ENCODE measurements at places on chromosomes 5 and 9.
A peak's percentile ranks its signal among the peaks of the same experiment; 100 is the strongest.

DNA sequence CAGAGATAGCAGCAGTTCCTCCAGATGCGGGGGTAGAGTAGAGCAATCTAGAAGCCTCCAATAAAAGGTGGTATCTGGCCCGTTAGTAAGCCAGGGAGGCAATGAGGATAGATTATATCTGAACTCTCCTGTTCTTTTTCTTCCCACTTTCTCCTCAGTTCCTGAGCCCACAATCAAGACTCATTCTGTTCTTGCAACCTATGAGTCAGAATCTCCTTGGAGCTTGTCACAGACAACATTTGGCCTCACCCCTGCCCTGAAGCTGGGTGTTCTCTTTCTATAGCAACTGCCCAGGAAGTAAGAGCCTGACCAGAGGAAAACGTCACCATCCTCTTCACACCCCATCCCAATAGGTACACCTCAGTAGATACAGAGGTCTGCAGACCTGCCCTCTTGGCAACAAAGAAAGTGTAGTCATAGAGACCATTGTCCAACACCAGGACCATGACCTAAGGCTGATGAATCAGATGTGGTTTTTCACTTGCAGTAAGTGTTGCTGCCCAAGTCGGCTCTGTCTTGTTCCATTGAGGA, 76.3 kb upstream of the PCA3 start:
- peak; percentile 41 for DNase-seq

GRCh38 chr5:134851307-134851923, 5.6 kb downstream of the C5orf24 start:
- peak; percentile 37 for DNase-seq

DNA sequence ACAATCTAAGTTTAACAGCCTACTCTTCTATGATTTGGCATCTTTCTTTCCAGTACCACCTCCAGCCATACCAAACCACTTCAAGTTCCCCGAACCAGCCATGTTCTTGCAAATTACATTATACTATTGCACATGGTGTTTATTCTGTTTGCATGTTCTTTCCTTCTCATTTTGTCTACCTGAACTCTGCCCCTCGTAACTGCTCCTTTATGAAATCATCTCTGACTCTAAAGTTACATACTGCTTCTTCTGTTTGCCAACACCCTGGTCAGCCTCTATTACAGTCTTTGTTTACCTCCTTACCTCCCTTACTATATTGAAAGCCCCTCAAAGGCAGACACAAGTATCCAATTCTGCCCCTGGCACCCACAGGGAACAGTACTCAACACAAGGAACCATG, 6.0 kb downstream of the PPP6C start:
- no peak for DNase-seq

DNA sequence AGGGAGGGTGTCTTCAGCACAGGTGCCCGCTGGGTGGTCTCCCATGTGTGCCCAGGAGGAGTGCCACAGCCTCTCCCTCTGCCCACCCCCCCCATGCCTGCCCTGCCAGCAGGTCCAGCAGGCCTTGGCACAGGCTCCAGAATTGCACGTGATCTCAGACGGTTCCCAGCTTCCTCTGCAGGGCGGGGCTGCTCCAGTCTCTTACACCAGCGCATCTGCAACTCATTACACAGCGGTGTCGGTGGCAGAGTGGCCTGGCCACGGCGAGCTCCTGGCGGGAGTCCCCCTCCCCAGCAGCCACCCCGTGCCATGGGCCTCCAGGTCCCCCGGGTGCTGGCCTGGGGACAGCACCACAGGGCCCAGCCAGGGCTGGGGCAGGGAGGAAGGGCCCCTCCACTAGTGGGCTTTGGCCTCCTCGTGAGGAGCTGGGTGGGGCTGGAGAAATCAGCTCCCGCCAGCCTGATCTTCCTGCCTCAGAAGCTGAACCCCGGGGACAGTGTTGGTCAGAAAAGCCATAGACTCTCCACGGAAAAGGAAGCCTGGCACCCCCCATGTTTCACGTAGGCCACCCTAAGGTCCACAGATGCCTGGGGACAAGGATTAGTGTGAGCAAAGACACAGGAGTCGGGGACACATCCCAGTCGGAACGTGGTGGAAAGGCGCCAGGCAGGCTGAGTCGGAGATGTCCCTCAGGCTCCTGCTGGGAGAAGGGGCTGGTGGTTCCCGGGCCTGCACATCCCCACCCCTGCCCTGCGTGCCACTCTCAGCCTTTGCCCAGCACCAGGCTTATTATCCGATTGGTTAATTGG, 40.2 kb downstream of the RXRA start:
- DNase-seq, result peak; percentile 89

GRCh38 chr5:67094476-67095300, 101.9 kb downstream of the CD180 start:
- peak; percentile 74 for DNase-seq

DNA sequence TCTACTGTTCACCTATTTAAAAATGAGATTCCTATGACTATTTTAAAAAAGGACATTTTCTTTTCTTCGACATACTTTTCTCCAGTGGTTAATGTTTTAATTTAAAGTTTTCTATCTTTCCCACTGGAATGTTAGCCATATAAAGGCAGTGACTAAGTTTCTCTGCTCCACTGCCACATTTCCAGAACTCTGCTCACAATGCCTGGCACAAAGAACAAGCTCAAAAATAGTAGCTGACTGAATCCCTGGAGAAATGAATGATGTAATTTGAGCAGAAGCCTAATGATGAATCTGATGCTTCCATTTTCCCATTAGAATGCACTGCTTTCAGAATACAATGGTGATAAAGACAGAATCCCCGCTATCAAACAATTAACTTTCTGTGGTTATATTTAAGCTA, 817.8 kb downstream of the MTRR start:
- DNase-seq, result no peak

DNA sequence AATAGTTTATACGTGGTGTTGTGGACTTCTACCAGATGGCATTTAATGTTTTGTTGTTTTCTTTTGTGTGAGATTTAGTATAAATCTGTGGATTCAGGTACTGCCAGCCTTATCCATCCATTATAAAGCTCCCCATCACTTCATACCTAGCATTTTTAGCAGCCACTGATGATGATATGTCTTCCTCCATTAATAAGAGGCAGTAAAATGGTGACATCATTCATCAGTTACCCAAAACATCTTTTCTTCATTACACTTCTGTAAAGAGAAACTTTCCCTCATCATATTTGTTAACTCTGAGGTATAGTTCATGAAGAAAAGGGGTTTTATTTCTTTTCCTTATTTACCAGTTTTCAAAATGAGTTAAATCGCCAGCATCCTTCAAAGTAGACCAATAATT, 19.4 kb downstream of the CHD1 start:
- no peak for DNase-seq

DNA sequence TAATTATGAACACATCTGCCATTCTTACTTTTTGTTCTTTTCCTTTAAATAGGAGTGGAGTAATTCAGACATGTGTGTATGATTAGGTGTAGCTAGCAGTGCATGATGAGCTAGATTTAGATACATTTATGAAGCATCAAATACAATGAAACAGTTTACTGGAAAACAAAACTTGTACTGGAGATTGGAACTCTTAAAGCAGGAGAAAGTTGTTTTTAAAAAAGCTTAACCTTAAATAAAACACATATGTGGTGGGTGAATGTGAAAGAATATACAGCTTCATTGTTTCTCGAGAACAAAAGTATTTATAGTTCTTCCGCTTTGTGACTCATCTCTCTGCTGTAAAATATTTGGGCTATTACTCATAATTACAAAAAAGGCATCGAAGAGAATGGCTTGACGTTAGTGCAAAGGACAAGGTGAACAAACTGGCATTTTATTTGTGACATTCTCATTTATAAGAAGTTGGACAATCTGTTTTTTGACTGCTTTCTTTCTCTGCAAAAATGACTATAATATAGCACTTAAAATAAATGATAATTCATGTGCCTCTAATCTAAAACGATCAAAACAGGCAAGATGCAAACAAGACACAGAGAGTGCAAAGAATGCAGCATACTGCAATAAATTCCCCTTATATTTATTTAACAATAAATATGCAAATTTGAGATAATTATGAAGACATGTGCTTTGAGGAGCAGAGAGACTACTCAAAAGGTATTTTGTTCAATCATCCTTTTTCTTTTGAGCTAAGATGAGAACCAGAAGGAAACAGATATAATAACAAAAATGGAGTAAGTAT, 478.8 kb downstream of the CETN3 start:
- DNase-seq, result peak; percentile 33

DNA sequence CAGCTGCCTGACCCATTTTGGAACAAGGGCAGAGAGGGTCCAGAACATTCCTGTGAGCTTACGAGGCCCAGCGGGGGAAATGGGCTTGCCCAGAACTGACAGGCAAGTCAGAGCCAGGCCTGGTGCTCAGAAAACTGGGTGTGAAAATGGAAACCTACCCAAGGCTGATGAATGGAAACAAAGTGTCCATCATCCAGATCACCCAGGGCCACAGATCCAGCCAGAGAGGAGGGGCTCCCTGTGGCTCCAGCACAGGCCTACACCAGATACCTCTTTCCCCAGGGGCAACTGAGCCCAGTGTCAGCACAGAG, 3.1 kb downstream of the CLTB start:
- no peak for DNase-seq

GRCh38 chr9:33988219-33988890, 60.3 kb downstream of the UBAP2 start:
- peak; percentile 11 for DNase-seq

DNA sequence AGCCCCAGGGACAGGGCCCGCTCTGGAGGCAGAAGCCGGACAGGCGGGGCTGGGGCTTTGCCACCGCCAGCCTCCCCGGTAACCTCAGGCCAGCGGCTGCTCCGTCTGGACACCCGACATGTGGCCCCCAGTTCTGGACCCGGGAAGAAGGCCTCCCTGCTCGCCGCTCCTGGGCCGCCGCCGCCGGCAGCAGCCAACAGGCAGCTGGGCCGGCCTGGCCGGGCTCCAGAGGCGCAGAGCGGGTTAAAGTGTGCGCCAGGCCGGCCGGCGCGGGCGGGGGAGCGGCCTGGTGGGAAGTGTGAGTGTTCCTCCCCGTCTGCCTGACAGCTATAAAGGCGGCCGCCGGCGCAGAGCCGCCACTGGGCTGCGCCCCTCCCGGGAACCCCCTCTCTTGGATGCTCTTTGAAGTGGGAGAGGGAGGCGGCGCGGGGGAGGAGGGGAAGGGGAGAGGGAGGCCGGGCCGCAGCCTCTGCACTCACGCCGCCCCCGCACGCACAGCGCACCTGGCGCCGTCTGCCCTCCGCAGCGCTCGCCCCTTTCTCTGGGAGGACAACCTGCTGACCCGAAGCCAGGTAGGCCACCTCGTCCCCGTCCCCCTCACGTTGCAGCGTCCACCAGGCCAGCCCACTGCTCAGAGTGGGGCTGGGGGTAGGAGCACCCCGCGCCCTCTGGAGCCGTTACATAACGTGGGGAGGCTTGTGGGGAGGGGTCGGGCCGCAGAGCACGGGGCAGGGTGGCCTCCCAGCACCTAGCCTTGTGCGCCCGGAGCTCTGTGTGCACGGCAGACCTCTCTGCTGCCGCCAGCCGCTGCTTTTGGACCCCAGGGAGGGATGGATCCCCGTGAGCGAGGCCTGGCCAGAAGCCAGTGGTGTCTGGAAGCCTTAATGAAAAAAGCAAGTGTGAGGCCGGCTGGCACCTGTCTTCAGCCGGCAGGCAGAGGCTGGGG, at the start of gene ADAMTSL2:
ADAMTSL2 (plus strand) TSS at position 359 of the 946 bp plus-strand sequence. CDS start 2,009 bp downstream, outside the sequence.
- DNase-seq, result peak; percentile 77

- DNase-seq, result no peak
These were observed 195.7 kb upstream of the CCNH start for GRCh38 chr5:87608385-87608784.

DNA sequence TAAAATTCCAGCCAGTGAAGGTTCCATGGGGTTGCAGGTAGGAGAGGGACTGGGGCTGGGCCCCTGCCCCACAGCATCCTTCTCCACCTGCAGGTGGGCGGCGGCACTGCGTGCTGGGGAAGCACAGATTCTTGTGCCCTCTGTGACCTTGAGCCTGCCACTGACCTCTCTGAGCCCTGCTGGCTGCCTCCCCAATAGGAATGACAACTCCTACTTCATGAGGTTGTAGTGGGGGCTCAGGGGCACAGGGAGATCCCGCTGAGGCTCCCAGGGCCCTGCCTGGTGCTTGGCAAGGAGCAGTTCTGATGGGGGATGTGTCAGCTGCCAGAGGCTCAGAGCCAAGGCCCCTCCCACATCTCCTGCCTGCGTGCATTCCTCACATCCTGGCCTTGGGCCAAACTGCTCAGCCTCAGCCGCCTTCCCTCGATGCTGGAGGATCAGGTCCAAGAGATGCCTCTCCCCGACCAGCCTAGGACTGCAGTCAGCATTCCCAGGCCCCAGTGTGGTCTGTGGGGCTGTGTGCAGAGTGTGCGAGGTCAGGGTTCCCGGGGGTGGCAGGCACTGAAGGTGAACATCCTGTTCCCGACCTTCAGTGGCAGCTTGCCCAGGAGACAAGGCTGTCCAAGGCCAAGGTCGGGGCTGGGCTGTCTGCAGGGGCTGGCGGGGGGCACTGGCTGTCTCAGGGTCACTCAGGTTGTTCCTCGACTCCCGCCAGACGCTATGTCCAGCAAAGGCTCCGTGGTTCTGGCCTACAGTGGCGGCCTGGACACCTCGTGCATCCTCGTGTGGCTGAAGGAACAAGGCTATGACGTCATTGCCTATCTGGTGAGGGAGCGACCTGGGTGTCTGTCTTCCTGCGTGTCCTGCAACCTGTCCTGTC, 7.0 kb downstream of the ASS1 start:
- peak; percentile 88 for DNase-seq

- DNase-seq, result peak; percentile 63
These were observed 3.5 kb downstream of the TMCO6 start for GRCh38 chr5:140642718-140643117.

DNA sequence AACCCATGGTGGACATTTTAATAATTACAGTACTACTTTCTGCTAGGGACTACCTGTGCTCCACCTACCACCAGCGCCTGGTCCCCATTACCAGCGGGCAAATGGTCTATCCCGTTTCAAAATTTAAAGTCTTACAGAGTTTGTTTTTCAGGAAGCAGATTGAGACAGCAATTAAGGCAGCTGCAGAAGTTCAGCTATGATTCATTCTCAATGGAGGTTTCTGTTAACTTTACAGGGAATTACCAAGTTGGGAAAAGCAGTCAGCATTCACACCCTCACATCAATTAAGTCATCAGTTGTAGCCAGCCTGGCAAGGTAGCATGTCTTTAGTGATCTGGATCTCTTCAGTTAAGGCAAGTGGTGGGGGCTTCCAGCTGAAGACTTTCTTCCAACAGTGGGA, 410.6 kb upstream of the DAB2 start:
- DNase-seq, result no peak

DNA sequence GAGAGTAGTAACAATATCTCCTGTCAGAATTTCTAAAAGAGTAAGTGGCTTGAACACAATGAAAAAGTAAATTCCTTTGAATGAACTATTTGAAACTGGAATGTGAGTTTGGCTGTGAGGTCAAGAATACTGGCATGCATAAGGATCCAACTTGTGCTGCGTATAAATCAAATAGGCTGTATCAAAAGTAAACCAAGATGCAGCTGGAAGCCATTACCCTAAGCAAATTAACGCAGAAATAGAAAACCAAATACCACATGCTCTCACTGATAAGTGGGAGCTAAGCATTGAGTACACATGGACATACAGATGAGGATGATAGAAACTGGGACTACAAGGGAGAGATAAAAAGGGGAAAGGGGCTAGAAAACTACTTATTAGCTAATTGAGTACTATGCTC, 24.0 kb upstream of the SRFBP1 start:
- no peak for DNase-seq

Data from fibroblast of villous mesenchyme (primary cell).